ENCODE measurements at places on chromosomes 13 and 19.

GRCh38 chr13:35887115-35887666, 244.0 kb downstream of the DCLK1 start:
- DNase-seq, result no peak

DNA sequence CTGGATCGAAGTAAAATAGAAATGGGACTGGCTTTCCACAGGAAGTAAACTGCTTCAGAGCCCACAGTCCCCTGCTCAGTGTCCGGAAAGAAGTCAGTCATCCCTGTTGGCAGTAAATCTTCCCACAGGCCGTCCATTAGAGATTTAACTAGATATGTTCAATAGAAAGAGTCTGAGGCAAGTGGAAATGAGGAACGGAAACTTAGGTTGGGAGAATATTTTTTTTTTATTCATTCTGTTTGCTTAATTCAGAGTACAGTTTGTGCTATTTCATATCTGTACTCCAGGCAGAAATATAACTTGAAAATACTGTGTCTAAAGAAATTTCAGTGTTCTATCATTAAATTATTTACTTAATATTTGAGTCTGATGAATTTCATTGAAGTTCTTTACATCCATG, 22.7 kb downstream of the SLC25A15 start:
- DNase-seq, result no peak

DNA sequence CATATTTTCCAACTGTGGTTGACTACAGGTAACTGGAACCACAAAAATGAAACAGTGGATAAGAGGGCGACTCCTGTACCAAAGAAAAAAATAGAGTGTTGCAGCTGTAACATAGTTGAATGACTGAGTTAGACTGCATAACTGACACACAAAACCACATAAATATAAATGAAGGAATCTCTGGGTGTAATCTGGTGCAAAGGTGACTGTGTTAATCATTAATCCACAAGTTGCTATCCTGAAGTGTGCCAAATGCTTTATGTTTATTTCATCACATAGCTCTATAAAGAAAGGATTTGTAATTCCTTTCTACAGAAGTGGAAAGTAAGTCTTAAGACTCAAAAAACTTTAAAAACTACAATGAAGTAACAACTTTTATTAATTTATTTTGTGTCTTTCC, 6.0 kb upstream of the GJB2 start:
- DNase-seq, result no peak

DNA sequence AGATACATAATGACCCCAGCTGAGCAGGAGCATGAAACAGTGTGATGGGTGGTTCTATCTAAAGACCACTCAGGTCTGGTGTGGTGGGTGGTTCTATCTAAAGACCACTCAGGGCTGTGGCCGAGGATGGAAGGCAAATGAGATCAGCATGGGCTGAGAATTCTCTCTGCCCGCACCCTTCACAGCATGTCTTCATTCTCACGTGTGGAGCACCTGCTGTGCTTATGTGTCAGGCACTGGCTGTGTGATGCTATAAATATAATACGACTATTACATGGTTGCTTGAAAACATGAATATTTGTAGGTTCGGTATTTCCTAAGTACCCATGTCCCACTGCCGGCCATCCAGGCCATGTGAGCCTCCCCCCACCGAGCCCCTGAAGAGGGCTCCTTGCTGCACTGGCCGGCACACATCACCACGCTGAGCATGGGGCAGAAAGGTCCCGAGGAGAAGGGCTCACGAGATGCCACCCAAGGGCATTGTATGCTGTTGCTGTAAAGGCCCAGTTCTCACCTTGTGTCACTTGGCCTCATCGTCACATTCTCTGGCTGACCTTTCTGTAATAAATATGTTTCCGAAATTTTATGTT, 810.2 kb downstream of the UQCRFS1 start:
- no peak for DNase-seq

DNA sequence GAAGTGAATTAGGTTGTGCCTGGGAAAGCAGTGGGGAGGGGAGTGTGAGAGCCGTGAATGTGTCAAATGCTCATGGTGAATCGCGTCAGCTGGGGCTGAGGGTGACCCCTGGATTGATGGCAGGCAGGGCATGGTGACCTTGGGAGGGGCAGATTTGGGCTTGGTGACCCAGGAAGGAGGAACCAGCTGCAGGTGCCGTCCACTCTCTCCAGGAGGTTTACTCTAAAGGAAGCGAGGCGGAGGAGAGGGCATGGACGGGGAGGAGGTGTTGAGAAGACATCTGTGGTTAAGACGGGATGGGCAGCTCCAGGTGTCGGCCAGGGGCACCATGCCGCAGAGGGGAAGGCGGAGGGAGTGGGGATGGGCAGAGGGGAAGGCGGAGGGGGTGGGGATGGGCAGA, 28.7 kb downstream of the TMEM255B start:
- no peak for DNase-seq

GRCh38 chr19:14507704-14508542, 10.3 kb downstream of the DNAJB1 start:
- DNase-seq, result no peak

GRCh38 chr13:44267980-44268379, 105.6 kb upstream of the SERP2 start:
- no peak for DNase-seq

- no peak for DNase-seq
Observed at GRCh38 chr13:35210261-35210660, 266.2 kb downstream of the MAB21L1 start.

DNA sequence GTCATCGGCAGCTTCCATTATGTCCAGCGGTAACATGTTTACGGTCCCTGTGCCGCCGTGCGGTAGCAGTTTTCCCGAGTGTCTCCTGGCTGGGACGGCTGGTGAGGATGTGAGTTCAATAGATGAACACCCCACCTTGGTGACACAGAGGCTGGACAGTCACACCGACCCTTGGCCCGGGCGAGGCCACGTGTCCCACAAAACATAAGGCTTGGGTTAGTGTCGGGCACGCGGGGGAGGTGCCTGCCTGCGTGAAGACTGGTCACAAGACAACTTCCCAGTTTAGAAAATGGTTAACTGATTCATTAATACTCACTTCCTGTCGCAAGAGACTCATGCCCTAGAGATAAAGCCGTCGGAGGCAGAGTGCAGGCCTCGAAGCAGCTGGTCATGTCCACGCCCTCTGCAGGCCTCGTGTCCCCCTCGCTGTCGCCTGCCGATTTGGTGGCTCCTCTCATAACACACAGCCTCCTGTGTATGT, 17.2 kb downstream of the RASA3 start:
- DNase-seq, result peak; percentile 75

DNA sequence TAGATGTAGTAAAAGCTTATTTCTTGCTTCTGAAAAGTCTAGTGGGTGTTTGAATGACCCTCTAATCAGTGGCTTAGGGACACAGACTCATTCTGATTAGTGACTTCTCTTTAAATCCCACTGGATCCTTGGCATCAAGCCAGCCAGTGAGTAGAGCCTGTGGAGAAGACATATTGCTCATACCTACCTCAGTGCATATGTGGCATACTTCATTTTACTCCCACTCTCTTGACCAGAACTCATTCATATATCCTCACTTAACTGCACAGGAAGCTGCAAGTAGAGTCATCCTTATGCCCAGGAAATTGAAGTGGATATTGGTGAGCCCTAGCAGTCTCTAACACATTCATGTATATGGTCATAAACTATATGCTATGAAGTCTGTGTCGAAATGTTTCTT, 148.3 kb downstream of the PDS5B start:
- DNase-seq, result no peak

- DNase-seq, result no peak
Observed at GRCh38 chr19:49573009-49573408, 7.3 kb downstream of the NOSIP start.

DNA sequence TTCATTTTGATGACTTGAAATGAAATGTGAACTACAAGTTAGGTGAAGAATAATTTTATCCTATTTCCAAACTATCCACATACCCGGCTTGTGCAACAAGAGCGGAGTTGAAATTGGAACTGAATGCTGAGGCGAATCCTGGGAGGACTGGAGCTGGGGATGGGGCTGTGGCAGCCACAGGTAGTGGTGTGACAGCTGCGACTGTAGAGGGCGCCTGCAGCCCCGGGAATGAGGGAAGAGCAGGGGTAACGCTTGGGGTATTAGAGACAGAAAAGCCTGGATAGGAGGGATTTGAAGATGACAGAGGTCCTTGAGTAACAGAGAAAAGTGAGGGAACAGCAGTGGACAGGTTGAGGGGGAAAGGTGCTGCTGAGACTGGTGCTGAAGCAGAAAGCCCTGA, 22.0 kb upstream of the STOML3 start:
- DNase-seq, result no peak

DNA sequence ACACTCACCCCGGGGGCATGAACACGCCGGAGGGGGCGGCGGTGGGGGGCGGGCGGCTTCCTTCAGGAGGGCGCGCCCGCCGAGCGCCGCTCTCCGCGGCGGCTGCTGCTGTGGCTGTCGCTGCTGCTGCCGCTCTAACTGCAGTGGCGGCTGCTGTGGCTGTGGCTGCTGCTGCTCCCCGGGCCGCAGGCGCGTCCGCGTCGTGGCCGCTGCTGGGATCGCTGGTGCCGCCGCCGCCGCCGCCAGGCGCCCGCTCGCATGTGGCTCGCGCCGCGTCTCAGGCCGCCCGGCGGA, at the start of gene BBC3:
Gene BBC3, minus strand, starts transcription at position 279 of the 294 bp plus-strand sequence. CDS start 2,768 bp downstream, outside the sequence.
- DNase-seq, result no peak

GRCh38 chr19:43311706-43312105, 41.8 kb upstream of the CD177 start:
- no peak for DNase-seq

DNA sequence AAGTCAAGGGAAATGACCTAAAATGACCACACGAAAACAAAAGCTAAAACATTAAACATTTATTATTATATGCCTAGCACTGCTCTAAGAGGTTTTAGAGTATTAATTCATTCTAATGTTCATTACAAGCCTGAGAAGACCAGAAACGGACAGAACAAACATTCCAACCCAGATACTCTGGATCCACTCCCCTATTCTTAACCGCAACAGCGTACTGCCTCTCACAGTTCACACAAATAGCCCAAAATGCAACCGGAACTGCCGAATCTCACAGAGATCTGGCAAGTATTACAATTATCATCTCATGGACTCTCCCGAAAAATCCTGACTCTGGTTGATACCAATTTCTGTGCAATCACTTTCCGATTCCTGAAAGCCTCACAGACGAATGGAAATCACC, 1.4 kb downstream of the ZNF780B start:
- DNase-seq, result no peak

GRCh38 chr13:110529522-110530311, 31.8 kb downstream of the RAB20 start:
- DNase-seq, result no peak

GRCh38 chr19:5282901-5283300, 57.7 kb downstream of the PTPRS start:
- no peak for DNase-seq

- no peak for DNase-seq
Observed at GRCh38 chr19:313169-313987, 22.2 kb upstream of the PLPP2 start.

- no peak for DNase-seq
Observed at GRCh38 chr19:13214036-13214730, 64.0 kb downstream of the IER2 start.

GRCh38 chr19:18868380-18869022, 27.5 kb downstream of the CERS1 start:
- no peak for DNase-seq

DNA sequence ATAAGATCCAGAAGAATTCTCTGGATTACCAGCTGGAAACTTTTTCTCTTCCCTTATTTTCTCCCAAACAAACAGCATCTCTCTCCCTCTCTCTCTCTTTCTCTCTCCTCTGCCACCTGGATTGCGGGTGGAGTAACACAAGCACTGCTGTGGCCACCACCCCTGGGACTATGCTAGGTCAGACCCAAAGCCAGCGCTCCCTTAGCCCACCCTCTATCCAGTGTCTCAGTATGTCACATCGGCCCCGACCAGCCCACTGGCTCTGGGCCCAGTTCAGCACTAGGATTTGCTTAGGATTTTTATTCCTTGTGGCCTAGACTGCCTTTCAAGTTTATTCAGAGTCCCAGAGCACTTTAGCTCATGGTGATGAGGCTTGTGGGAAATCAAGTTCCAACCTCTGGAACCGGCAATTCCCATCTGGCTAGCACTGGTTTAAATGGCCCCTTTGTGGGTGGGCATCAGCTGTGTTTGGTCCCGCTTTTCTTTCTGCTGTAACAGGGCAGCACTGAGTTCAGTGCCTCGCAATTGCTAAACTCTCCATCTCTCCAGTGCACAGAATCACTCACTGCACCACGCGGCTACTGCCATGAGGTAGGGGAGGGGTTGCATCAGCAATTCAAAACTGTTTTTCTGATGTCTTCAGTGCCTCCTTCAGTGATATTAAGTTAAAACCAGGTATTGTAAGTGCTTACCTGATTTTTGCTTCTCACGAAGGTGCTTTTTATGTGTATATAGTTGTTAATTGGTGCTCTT, 1623.1 kb downstream of the SLITRK5 start:
- DNase-seq, result no peak

DNA sequence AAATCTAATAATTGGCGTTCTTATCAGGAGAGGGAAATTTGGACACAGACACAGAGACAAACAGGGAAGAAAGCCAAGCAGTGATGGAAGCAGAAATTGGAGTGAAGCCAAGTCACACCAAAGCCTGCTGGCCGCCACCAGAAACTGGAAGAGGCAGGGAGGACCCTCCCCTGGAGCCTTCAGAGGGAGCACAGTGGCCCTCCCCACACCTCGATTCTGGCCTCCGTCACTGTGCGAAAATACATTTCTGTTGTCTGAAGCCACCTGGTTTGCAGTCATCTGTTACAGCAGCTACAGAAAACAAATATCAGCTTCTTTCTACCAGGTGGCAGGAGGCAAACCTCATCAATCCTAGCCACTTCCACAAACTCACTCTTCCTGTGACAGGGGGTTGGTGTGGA, 8.3 kb upstream of the TLE6 start:
- DNase-seq, result peak; percentile 5

- DNase-seq, result no peak
Observed at GRCh38 chr13:50203256-50203941, 188.2 kb downstream of the KCNRG start.

DNA sequence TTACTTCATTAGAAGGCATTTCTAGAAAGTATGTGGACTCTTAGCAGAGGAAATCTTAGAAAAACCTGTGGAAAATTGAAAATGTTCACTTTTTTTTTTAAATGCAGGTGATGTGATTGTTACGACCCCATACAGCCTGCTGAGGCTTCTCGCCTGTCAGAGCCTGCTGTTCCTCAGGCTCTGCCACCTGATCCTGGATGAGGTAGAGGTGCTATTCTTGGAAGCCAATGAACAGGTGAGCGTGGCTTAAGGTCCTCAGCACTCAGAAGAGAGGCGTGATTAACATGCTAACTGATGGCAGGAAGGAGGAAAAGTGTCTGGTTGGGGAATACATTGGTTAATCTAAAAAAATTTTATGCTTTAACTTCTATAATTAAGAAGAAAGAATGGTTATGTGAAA, 71.4 kb downstream of the SLC7A9 start:
- no peak for DNase-seq

DNA sequence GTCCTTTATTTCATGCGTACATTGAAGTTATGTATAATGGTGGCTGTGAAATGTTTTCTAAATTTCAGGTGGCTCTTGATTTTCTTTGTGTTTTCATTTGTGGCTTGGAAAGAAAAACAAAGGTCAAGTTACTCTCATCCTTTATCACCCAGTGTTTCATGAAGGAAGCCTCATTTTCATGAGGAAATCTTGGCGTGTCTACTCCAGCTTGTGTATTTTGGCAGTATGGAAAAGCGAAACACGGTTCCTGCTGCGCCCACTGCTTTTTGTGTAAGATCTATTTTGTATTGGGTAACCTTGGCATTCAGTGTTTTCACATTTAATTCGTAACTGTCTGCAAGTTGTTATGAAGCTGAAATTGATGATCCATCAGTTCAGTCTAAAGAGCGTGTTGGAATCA, 147.0 kb upstream of the RNF113B start:
- DNase-seq, result no peak

Measured in CD4-positive, alpha-beta T cell treated with Interleukin-1 beta for 1 hour (primary cell).